AML-193 (cell line): ENCODE measurements at places on chromosomes 1 and 21.

GRCh38 chr21:41186755-41187536 is 19.0 kb downstream of the BACE2 start:
- DNase-seq: no peak

GRCh38 chr1:67816506-67816905 is 16.8 kb downstream of the GNG12 start:
- no peak for DNase-seq

- DNase-seq: no peak
Measured at GRCh38 chr1:116262995-116263385, 110.1 kb upstream of the ATP1A1 start.

DNA sequence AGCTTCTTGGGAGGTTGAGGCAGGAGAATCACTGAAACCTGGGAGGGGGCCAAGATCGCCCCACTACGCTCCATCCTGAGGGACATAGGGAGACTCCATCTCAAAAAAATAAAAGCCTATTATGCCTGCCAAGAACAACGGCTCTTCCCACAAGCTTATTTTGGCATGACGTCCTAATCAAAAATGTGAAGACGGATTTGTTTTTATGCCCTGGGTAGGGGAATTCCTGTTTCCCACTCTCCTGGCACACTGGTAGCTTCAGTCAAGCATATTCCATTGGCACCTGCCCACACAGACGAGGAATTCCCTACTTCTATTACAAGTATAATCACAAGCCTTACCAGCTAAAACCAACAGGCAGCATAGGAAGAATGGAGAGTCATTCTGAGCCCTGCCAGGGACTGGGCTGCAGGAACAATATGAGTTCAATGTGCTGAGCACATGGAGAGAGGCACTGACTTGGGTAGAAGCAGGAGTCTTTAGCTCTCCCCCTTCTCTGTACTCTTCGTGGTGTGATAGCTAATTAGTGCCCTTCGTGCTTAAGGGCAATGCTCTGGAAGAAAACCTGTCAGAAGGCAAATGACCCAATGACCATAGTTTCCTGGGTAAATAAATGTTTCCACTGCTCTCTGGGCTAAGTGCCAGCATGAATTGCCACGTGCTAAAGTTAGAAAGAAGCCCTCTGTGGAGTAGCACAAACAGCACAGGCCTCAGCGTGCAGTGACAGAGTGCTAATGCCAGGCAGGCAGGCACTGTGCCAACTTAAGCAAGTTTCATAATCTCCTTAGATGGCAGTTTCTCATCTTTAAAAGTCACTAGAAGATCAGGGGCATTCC is 16.8 kb downstream of the TNFSF4 start:
- peak; percentile 69 for DNase-seq

DNA sequence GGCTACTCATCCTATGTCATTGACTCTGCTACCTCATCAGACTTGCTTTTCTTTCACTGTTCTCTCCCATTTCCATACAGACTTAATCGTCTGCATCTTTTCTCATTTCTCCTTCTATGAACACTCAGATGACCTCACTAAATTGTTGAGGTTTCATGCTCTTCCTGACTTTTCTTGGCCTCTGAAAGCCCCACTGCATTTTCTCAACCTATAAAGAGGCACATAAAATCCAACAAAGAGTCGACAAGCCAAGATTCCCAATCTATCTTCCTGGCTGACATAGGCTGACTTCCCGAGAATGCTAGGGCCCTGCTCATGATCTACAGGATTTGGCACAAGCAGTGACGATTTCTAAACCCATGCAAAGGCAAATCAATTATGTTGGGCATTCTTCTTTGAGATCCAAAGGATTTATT is 280.8 kb upstream of the DPYD start:
- no peak for DNase-seq

- DNase-seq: no peak
Measured at GRCh38 chr1:81827942-81828341, 27.2 kb downstream of the ADGRL2 start.

- DNase-seq: peak; percentile 90
Measured at GRCh38 chr1:180975551-180975950, 47.1 kb downstream of the STX6 start.

- no peak for DNase-seq
Measured at GRCh38 chr1:229769809-229770208, 143.8 kb downstream of the URB2 start.

GRCh38 chr1:151606384-151606783 is 5.5 kb upstream of the SNX27 start:
- DNase-seq: no peak

DNA sequence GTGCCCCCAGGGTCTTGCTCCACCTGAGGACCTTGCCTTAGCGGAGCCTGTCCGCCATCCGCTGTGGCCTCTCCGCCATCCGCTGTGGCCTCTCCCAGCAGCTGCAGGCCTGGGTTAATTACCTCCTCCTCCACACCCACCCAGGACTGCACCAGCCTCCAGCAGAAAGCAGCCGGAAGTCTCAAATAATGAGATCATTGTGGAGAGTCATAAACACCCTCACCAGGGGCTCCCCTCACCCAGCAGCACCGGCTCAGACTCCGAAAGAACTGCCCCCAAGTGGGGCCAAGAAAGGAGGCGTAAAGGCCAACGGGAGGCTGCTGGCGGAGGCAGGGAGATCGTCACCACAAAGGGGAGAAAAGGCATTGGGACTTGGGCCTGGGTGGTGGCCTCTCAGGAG is 10.7 kb upstream of the GPR153 start:
- no peak for DNase-seq

GRCh38 chr1:50697440-50698421 is 262.3 kb downstream of the FAF1 start:
- DNase-seq: no peak

DNA sequence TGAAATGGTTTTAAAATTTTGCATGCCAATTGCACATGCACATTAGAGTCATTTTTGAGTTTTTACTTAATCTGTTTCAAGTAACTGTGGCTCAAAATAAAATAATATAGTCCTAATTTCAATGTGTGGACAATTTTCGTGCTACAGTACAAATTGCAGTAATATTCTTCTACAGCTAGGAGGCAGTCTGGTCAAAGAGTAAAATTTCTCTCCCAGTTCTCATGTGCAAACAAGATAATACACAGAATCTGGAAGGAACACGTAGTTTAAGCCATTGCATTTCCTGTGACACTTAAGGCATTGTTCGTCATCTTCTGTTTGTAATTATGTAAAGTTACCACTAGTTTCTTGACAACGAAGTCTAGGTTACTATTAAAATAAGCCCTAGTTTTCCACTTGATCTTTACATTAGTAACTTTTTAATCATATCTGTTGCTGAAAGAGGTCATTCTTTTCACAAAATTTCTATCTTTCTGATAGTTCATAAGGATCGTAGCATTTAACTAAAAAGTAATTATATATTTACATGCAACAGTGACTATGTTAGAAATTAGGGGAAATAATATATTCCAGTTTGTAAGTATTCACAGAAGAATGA is 28.9 kb downstream of the ODR4 start:
- DNase-seq: peak; percentile 57

- peak; percentile 41 for DNase-seq
Measured at GRCh38 chr1:56920591-56921001, 45.2 kb downstream of the C8B start.

DNA sequence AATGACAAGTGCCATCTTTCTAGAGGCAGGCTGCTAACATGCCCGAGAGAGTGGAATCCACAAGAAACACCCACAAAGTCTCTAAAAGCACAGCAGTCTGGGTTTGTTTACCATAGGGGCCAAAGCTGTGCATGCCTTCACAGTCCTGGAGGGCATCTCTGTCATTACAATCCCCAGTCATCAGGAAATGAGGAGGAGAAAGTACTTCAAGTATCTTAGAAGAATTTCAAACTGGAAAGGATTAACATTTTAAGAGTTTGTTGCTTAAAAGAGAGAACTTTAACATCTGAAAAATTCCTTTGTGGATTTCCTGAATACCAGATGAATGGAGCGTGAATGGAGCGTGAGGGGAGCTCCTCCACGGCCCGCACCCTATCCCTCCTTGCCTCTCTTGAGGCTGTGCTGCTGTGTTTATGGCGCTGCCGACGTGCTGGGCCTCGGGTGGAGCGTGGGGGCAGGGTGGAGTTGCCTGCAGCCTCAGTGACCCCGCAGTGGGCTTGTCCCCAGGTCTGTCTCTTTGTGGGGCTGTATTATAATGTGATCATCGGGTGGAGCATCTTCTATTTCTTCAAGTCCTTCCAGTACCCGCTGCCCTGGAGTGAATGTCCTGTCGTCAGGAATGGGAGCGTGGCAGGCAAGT is 23.3 kb downstream of the SLC6A17 start:
- no peak for DNase-seq

GRCh38 chr1:103416681-103417286 is 108.7 kb upstream of the RNPC3 start:
- no peak for DNase-seq

DNA sequence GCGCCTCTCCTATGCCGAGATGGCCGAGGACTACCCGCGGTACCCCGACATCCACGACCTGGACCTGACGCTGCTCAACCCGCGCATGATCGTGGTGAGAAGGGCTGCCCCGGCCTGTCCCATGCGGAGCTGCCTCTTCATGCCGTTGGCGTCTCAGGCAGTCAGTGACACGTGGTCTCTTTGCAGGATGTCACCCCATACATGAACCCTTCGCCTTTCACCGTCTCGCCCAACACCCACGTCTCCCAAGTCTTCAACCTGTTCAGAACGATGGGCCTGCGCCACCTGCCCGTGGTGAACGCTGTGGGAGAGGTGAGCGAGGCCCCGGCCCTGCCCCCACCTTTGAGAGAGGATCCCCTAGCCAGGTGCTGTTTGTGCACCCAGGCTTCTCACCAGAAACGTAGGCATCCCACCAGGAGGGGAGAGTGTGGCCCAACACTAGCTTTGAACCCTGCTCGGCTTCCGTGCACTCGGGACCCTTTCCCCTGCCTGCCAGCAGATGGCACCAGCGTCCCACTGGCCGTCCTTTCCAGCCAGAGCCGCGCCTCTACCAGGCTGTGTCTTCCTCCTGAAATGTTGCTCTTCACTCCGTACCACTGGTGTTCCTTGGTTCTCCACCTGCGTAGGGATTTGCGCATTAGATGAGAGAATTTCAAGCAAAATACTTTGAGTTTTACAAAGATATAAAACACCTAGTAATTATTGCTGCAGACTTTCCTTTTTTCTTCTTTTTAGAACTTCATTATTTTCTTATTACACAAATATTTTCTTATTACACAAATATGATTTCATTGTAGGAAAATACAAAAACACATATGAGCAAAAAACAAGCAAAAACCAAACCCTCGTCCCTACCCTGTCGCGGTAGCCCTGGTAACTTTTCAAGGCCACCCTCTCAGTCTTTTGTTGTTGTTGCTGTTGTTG is 9.0 kb downstream of the NPPA start:
- peak; percentile 29 for DNase-seq

- no peak for DNase-seq
Measured at GRCh38 chr1:97986041-97987005, 65.5 kb upstream of the DPYD start.

- DNase-seq: no peak
Measured at GRCh38 chr1:29875557-29876028, 639.3 kb downstream of the PTPRU start.

- DNase-seq: no peak
Measured at GRCh38 chr21:33293811-33294216, 27.6 kb downstream of the IL10RB start.

DNA sequence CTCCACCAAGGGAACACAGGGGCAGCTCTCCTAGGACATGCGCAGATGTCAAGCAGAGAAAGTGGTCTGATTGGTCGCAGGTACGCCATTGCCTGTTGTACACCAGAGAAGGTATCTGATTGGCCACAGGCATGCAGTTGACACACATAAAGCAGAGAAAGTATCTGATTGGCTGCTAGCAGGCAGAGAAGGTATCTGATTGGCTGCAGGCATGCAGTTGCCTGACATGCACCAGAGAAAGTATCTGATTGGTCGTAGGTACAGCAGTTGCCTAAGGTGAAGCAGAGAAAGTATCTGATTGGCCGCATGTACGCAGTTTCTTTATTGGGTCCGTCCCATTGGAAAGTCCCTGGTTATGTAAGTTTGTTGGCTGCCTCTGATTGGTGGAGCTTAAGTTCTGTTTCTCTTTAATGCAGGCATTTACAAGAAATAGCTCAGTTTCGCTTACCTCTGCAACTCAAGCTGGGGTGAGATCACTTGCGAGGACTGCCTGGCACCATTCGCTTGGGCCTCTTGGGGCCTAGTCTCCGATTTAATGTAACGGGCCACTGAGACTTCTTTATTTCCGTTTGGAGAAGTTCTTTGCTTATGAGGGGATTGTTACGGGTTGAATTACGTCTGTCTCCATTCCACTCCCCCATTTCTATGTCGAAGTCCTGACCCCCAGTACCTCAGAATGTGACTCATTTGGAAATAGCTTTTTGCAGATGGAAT is 74.2 kb downstream of the SIK1 start:
- no peak for DNase-seq

DNA sequence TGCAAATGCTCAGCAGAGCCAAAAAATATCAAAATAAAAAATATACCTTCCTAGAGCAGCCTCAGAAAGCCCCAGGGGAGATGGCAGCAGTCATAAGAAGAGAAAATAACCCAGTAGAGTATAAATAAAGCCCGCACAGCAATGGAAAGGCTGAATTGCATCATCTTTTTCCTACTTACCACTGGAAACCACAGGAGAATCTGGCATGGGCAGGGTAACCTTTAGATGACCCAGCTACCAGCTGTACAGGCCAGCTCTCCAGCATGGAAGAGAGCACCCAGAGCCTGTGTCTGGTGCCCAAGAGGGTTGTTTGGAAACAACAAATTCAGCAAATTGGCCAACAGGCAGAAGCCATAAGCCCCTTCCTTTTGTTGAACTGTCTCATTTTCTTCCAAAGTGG is 253.1 kb downstream of the OMA1 start:
- DNase-seq: no peak

DNA sequence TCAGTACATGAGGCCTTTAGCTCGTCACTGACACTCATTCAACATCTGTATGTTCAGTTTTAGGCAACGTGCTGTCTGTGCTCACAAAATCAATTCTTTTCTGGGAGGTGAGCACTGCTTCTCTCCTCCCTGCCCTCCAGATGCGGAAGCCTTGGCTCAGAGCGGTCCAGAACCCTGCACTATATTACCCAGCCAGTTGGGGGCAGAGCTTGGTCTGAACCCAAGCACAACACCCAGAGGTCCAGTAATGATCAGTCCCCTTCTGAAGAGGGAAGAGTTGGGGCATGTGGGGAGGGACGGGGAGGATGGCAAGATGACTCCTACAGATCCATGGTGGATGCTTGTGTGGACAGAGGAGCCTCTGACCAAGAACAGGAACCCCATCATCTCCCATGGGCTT is 5.6 kb upstream of the DSCAM start:
- DNase-seq: no peak

- DNase-seq: no peak
Measured at GRCh38 chr1:112878321-112878720, 77.7 kb downstream of the SLC16A1 start.

GRCh38 chr1:218692808-218693207 is 347.7 kb downstream of the TGFB2 start:
- no peak for DNase-seq

GRCh38 chr1:197388801-197389200 is 120.7 kb downstream of the CRB1 start:
- no peak for DNase-seq

GRCh38 chr21:44282370-44282769 is 3.3 kb upstream of the AIRE start:
- DNase-seq: no peak

GRCh38 chr1:144551543-144552424 is 40.9 kb upstream of the PPIAL4F start:
- DNase-seq: no peak

- DNase-seq: no peak
Measured at GRCh38 chr1:188365874-188366273, 1537.1 kb downstream of the PLA2G4A start.

- DNase-seq: no peak
Measured at GRCh38 chr1:26010825-26011224, 10.8 kb upstream of the EXTL1 start.

GRCh38 chr1:235628316-235629005 is 21.1 kb downstream of the GNG4 start:
- DNase-seq: no peak

GRCh38 chr21:25581582-25581981 is 25.7 kb downstream of the MRPL39 start:
- DNase-seq: no peak
